Activated CD4-positive, alpha-beta T cell treated with anti-CD3 and anti-CD28 coated beads for 48 hours (primary cell): ENCODE measurements at places on chromosomes 5 and 9.

DNA sequence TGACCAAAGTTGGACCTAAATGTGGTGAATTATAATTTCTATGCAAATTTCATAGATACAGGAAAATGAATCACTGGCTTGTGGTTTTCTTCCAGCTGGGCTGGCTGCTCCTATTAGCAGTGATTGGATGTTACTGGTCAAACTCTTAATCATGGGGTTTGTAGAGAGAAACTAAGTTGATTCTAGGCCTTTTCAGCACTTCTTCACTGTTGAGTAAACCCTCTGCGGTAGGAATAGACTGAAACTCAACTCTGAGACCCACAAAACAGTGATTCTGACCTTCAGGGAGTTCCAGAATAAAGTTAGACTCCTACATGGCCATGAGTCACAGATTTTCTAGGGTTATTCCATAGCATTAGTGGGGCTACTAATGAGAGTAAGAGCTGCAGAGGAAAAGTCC is 47.9 kb upstream of the FKTN start:
- DNase-seq = no peak

GRCh38 chr5:157590478-157590877 is 14.9 kb upstream of the ADAM19 start:
- DNase-seq = no peak

DNA sequence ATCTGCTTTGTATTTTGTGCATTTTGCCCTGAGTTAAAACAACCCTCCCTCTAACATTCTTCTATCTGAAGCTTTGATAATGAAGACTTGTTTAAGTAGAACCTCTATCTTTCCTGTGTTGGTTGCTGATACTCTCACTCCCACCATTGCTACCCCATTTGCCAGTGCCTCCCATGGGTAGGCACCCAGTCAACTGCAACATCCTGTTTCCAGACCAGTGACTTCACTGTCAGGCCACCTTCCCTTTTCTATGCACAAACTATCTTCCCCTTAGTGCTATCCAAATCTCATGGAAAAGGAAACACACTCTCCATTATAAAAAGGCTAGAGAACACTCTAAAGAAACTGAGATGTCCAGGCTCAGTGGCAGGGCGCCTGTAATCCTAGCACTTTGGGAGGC is 5.6 kb upstream of the IARS1 start:
- no peak for DNase-seq

- no peak for DNase-seq
Observed at GRCh38 chr5:17497446-17497845, 585 bp upstream of the TAF11L2 start.

DNA sequence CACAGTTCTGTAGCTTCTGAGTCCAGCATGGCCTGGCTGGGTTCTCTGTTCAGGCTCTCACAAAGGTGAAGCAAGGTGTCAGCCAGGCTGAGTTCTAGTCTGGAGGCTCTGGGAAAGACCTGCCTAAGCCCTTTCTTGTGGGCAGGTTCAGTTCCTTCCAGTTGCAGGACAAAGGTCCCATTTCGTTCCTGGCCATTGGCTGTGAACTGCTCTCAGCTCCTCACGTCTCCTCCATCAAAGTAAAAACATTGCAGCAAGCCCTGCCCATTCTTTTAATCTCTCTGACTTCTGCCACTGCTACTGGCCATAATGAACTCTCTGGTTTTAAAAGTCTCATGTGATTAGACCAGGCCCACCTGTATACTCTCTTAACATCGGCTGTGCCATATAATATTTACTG is 61.6 kb upstream of the BARX1 start:
- DNase-seq = no peak

DNA sequence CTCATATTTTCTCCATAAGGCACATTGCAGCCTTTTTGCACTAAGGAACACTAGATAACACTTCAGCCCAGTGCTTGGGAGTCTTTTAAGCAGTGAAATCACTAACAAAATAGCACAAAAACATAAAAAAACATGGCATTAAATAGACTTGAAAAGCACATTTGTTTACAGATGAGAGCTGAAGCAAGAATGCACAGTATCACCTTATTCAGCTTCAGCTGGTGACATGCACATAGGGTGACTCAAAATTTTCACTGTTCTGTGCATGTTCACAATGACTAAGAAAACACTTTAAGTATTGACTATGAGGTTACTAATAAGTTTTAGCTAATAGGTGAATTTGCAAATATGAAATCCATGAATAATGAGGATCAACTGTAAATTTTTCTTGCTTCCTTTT is 293.9 kb upstream of the TARS1 start:
- no peak for DNase-seq

GRCh38 chr9:112002131-112002846 is 105.7 kb downstream of the UGCG start:
- DNase-seq = peak; percentile 22

- DNase-seq = no peak
Observed at GRCh38 chr9:138075496-138075895, 197.9 kb downstream of the CACNA1B start.

GRCh38 chr9:29575219-29575618 is 2001.9 kb upstream of the C9orf72 start:
- no peak for DNase-seq

GRCh38 chr5:163362840-163363371 is 74.5 kb upstream of the CCNG1 start:
- no peak for DNase-seq

DNA sequence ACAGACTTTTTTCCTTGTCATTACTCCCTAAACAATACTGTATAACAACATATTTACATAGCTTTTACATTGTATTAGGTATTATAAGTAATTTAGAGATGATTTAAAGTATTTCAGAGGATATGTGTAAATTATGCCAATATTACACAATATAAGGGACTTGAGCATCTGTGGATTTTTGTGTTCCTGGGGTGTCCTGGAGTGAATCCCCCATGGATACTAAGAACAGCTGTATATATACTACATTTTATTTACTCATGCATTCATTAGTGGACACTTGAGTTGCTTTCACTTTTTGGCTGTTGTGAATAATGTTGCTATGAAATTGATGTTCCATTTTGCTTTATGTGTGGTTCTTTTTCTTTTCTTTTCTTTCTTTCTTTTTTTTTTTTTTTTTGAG is 348.8 kb downstream of the SH3GL2 start:
- DNase-seq = no peak

DNA sequence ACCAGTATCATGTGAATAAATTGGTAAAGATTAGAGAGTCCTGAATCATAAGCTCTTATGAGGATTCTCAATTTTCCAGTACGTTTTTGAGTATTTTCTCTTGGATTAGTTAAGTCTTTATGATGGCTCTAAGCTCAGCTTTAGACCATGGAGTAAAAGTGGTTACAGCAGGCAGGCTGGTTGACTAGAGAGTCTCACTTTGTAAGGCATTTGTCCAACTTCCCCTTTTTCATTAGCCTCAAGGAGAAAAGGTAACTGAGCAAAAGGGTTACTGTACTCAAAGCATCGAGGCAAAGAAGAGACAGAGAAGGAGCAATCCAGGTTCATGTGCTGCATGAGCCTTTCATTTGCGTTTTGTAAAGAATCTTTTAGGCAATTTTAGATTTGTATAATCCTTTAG is 8.5 kb downstream of the NOP16 start:
- no peak for DNase-seq

- no peak for DNase-seq
Observed at GRCh38 chr5:149664666-149665415, 65.3 kb upstream of the PPARGC1B start.

- no peak for DNase-seq
Observed at GRCh38 chr5:135715267-135716055, 119.0 kb upstream of the SLC25A48 start.

GRCh38 chr5:150335778-150336177 is 21.7 kb upstream of the TCOF1 start:
- no peak for DNase-seq

DNA sequence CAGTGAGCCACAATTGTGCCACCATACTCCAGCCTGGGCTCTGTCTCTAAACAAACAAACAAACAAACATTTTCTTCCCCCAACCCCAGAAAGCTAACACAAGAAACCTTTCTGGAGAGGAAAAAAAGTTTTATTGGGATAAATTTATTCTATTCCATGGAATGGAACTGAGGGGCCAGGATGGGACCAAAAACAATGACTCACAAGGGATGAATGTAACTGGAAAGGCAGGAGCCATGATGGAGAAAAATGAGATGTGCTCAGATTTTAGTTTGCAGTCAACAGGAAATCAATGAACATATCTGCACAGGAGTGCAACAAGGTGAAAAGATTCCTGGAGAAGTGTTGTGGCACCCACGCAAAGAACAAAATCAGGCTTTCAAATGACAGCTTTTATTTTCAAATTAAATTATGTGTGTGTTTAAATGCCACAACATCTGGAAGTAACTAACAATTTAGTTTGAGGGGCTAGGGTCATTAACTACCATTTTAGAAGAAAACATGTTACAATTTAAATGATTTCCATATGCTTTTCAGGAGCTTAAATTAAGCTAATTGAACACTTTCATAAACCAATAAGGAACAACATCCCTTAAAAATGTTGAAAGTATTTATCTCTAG is 208.6 kb downstream of the TSSK1B start:
- DNase-seq = no peak

DNA sequence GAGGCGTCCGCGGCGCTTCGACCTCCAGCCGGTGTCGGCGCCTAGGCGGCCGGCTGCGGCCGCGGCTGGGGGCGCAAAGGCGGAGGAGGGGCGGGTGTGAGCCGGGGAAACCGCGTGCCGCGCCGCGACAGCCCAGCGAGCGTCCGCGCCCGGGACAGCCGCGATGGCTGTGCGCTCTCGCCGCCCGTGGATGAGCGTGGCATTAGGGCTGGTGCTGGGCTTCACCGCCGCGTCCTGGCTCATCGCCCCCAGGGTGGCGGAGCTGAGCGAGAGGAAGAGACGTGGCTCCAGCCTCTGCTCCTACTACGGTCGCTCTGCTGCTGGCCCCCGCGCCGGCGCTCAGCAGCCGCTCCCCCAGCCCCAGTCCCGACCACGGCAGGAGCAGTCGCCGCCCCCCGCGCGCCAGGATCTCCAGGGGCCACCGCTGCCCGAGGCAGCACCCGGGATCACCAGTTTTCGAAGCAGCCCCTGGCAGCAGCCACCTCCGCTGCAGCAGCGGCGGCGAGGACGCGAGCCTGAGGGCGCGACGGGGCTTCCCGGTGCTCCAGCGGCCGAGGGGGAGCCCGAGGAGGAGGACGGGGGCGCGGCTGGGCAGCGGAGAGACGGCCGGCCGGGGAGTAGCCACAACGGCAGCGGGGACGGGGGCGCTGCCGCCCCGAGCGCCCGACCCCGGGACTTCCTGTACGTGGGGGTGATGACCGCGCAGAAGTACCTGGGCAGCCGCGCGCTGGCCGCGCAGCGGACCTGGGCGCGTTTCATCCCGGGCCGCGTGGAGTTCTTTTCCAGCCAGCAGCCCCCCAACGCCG is 605 bp downstream of the CHSY3 start:
- DNase-seq = peak; percentile 8

DNA sequence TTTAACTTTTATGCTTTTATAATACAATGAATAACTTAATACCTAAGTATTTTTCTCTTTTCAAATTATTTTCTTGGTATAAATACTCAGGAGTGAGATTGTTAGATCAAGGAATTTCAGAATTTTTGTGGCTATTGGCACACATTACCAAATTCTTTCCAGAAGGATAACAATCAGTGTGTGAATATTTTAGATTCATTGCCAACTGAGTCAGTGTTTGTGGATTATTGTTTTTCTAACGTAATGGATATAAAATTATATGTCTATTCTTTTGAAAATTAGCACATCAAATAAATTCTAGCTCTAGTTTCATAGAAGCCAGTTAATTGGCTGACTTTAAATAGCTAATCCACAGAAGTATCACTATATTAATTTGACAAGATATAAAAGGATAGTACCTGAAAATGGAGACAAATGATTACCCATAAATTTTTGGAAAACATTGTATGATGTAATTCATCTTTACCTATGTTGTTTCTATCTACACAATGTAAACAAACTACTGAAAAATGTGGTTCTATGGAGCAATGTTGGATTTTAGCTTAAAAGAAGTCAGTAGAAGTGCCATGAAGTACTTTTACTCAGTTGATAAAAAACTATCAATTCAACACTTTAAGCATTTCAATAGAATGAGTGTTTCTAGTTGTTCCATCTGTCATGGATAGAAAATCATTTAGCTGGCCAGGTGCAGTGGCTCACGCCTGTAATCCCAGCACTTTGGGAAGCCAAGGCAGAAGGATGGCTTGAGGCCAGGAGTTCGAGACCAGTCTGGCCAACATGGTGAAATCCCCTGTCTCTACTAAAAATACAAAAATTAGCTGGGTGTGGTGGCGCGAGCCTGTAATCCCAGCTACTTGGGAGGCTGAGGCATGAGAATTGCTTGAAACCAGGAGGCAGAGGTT is 185.1 kb downstream of the ADAMTSL1 start:
- no peak for DNase-seq

- DNase-seq = no peak
Observed at GRCh38 chr5:113176196-113176595, 199.6 kb downstream of the DCP2 start.

GRCh38 chr5:56169949-56170348 is 63.2 kb downstream of the ANKRD55 start:
- DNase-seq = no peak

- DNase-seq = no peak
Observed at GRCh38 chr9:81565609-81566008, 123.7 kb downstream of the TLE1 start.

- peak; percentile 74 for DNase-seq
Observed at GRCh38 chr9:33623658-33624586, 99.9 kb downstream of the ANKRD18B start.

GRCh38 chr9:72883875-72884274 is 69.0 kb downstream of the ALDH1A1 start:
- DNase-seq = no peak

GRCh38 chr5:78881884-78882283 is 103.2 kb downstream of the ARSB start:
- no peak for DNase-seq

GRCh38 chr5:171537923-171538537 is 118.6 kb downstream of the FGF18 start:
- DNase-seq = no peak

DNA sequence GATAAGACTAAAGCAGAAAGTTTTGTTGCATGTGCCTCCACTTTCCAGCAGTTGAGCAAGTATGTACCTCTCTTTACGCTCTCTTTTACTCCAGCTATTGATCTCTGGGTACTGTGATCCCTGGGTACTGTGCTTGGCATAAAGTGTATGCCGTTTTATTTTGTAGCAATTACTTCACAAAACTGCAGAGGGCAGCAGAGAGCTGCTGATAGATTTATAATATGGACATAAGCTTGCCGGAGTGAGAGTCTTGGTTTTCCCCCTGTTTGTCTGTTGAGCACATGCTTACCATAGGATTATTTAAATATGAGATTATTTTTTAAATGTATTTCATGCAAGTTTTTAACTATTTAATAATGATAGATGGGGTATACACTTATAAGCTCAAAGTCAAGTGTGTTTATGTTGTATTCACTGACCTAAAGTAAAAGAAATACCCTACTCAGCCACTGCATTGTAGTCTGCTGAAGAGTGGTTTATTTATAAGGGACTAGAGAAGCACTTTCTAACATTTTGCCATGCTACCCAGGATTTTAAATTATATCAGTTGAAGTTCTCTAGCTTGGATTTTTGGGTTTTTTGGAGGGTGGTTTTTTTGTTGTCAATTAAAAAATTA is 13.0 kb downstream of the TTC1 start:
- DNase-seq = peak; percentile 50

DNA sequence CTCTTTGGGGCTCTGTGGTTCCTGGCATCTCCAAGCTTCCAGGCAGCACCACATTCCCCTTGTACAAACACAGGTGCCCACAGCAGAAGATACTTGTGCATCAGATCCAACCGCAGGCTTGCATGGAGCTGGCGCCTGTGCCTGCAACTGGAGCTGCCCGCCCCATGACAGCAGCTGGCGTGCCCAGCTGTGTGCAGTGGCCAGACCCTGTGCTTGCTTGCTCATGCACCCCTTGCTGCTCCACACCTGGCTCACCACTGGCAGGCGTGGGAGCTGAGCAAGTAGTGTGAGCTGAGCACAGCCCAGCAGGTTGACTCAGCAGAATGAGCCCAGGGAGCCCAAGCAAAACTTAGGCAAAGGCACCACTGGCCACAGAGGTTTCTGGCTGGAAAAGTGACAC is 84.4 kb upstream of the STARD4 start:
- no peak for DNase-seq
